ENCODE measurements at places on chromosomes 3 and 15.

- no peak for DNase-seq
These were observed 8.4 kb downstream of the COLQ start for GRCh38 chr3:15513116-15513515.

GRCh38 chr3:132630612-132631011 is 29.0 kb downstream of the ACAD11 start:
- DNase-seq: no peak

DNA sequence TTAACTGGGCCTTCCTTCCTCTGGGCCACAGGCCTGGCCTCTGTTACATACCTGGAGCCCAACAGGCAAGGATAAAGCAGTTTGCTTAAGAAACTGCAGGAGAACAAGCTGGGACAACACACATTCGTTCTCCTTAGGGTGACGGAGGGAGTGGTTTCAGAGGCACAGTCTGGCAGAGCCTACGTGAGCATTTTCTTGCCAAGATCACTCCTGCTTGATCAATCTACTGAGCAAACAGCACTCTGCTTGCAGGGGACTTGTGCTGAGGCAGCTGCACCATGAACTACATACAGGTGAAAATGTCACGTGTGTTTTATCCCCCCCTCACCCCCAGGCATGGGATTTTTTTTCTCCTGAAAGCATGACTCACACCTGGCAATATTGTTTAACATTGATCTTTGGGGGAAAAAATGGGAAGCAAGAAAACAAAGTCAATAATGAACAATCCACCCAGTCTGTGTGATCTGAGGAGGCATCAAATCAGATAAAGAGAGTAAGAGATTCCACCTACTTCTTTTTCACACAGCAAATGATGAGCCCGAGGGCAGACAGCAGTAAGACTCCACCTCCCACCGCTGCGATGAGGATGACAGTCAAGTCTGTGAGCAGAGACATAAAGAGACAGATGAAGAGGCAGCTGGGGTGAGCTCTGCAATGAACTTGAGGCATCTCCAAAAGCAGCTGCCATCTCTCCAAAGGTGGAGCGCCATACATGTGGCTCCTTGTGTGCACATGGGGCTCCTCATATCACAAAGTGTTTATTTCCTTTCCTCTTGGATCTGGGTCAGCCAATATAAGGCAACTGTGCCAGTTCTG is 57.4 kb downstream of the CDCP1 start:
- no peak for DNase-seq

- DNase-seq: no peak
These were observed 1.5 kb downstream of the TMEM44 start for GRCh38 chr3:194631696-194632095.

DNA sequence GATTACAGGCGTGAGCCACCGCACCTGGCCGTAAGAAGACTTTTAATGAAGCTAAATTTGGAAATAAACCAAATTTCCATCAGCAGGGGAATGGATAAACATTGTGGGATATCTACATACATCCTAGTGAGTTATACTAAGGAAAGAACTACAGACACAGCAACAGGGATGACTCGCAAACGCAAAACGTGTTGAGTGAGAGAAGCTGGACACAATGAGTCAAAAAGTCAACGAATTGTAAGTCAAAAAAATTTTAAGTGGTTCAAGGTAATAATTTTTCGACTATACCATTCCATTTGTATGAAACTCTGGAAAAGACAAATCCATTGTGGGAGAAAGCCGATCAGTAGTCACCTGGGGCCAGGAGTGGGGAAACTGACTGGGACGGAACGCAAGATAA is 19.9 kb downstream of the PLA2G4F start:
- no peak for DNase-seq

- DNase-seq: no peak
These were observed 112.4 kb downstream of the FRMD5 start for GRCh38 chr15:44082558-44083157.

GRCh38 chr3:60855250-60855649 is 396.0 kb downstream of the FHIT start:
- DNase-seq: no peak

DNA sequence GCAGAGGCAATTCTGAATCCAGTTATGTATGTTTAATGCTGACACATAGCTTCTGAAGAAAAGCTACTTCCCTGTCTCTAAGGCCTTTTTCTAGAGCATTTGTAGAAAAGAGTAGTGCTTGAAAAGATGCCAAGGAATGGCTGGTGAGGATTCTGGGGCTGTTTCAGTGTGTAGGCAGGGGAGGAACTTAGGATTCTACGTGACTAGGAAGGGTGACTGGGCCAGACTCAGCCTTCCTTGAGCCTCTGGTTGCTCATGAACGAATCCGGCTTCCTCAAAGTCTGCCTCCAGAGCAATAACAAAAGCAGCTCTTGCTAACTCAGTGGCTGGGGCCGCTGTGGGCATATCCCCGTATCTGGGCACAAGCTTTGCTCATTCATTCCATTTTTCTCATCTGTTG is 104.8 kb upstream of the WNT5A start:
- DNase-seq: no peak

DNA sequence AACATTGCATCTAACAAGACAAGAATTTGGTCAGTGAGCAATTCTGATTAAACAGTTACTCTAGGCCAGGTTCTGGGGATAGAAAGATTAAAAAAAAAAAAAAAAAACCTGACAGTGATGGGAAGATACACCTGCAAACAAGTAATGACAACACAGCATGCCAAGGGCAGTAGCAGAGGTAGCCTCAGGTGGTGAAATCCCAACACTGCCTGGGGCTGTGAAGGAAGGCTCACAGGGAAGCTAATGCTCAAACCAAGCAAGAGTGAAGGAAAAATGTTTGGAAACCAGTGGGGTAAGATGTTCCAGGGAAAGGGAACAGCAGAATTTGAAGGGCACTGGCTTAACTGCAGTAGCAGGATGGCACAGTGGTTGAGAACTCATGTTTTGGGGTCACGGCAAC is 8.9 kb downstream of the RTP2 start:
- no peak for DNase-seq

DNA sequence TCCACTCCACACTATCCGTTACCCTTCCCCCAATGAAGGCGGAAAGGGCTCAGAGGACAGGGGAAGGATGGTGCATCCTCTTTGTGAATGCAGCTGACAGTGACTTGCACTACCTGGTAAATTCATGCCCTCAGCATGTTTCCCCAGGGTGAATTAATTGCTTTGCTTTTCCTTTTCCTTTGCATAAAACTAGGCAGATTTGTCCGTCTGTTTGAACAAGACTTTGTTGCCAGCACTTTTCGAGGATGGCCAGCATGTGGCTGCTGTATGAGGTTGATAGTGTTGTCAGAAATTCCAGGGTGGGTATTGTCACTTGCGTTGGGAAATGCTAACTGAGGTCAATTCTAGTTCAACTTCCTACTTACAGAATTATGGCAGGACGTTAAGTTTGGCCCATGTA is 79.0 kb upstream of the RARB start:
- no peak for DNase-seq

- no peak for DNase-seq
These were observed 56.2 kb upstream of the TGFBR2 start for GRCh38 chr3:30550246-30550645.

DNA sequence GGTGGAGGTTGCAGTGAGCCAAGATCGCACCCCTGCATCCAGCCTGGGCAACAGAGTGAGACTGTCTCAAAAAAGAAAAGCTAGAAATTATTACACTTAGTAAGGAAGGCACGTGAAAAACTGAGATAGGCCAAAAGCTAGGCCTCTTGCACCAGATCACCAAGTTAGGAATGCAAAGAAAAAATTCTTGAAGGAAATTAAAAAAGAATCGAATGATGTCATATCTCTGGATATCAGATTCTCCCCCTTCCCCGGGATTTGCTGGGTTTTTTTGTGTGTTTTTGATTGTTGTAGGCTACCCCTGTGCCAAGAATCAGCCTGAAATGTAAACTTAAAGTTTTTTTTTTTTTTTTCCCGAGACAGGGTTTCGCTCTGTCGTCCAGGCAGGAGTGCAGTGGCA is 17.4 kb downstream of the PTPN23 start:
- DNase-seq: no peak

GRCh38 chr3:126447456-126448106 is 28.1 kb downstream of the ZXDC start:
- no peak for DNase-seq

DNA sequence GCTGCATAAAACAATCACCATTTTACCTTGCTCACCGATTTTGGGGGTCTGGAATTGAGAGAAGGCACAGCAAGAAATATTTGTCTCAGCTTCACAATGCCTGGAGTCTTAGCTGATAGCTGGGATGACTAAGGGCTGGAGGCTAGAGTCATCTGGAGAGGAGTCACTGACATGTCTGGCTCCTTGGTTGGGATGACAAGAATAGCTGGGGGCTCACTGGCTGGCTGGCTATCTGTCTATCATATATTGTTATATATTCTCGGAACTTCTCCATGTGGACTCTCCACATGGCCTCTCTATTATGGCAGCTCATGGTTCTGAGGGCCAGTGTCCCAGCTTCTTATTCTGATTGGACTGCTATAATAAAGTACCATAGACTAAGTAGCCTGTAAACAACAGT is 20.0 kb upstream of the TRIM71 start:
- DNase-seq: no peak

- DNase-seq: no peak
These were observed 119.8 kb upstream of the SLCO3A1 start for GRCh38 chr15:91733661-91734060.

DNA sequence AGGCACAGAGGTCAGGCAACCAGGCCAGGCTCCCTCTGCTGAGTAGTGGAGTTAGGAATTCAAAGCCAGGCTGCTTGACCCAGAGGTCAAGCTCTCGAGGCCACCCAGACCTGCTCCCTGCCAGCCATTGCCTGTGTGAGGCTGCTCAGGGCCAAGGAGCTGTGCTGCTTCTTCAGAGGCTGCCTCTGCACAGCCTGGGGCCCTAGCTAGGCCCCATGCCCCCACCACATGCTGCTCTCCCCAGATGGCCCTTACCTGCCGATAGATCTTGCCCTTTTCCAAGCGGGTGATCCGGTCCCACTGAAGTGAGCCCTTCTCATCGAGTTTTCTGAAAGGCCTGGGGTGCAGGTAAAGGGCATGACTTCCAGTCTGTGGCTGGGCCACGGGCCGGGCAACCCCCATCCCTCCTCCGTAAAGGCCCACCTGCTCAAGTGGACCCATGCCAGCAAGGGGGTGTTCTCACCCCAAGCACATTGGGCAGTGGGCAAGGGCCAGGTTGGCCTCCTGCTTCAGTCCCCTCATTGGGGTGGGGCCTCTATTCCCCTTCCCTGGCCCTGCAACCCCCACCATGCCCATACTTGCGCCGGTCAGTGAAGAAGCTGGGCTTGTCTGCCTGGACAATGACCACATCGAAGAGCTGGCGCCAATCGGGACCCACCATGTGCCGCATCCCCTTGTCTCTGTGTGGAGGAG is 6.5 kb downstream of the NT5DC2 start:
- no peak for DNase-seq

DNA sequence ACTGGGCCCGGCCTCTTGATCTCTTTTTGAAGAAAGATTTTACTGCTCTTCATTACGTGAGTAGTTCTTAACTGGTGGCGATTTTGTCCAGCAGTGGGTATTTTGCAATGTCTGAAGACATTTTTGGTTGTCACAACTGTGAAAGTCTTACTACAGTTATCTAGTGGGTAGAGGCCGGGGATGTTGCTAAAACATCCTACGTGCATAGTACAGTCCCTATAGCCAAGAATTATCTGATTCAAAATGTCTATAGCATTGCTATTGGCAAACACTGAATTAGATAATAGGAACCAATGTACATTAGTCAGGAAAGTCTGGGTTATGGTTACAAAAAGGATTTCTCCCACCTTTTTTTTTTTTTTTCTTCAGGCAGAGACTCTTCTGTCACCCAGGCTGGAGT is 38.1 kb downstream of the FOXL2 start:
- DNase-seq: no peak

GRCh38 chr15:80434926-80435720 is 30.9 kb downstream of the ARNT2 start:
- no peak for DNase-seq

GRCh38 chr3:41265823-41266273 is 66.5 kb downstream of the CTNNB1 start:
- peak; percentile 44 for DNase-seq

Measured in GM03348 (cell line).